Stimulated activated CD4-positive, alpha-beta T cell treated with anti-CD3 and anti-CD28 coated beads, Interleukin-15, amount 100 ng/mL, for 1 hour (primary cell): ENCODE measurements at places on chromosomes 3 and 15.

GRCh38 chr3:14423197-14423743 lies 20.9 kb downstream of the SLC6A6 start:
- DNase-seq: no peak

- no peak for DNase-seq
Measured at GRCh38 chr15:90550919-90551318, 21.2 kb downstream of the CRTC3 start.

DNA sequence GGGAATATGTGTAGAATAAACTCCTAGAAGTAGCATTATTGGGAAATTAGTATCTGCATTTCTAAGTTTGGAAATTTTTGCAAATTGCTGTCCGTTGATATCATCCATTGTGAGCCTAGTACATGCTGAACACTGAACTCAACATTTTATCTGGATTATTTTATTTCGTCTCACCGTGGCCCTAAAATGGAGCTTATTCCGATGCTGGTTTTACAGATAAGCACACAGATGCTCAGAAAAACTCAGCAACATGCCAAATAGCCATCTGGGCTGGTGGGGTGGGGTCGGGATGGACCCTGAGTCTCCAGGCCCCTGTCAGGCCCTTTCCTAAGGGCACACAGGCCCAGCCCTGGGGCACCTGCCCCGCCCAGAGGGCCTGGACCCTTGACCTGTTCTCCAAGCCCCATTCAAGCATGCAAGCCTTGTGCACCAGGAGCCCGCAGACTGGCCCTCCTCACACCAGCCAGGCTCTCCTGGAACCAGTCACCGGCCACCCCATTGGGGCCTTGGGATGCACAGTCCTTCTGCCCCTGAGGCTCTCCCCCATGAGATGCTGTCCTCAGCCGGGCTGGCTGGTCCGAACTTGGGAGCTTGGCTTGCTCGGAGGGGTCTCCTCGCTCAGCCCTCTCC lies 20.7 kb upstream of the KLF13 start:
- DNase-seq: no peak

GRCh38 chr3:192993411-192993810 lies 75.8 kb upstream of the MB21D2 start:
- DNase-seq: no peak

GRCh38 chr3:150149651-150150051 lies 179.0 kb upstream of the PFN2 start:
- DNase-seq: no peak

GRCh38 chr15:85582131-85583079 lies 202.0 kb downstream of the AKAP13 start:
- DNase-seq: peak; percentile 44
